ENCODE measurements at places on chromosomes 13 and 19. TPM values are rescaled to one million over a fixed set of nuclear protein-coding genes. Genes with fewer than 3 reads are reported as not detected.

GRCh38 chr19:16213076-16213475 is 15.4 kb downstream of the AP1M1 start:
- DNase-seq, result no peak

The IL17D gene
- total RNA-seq, result 0.76 TPM

DNA sequence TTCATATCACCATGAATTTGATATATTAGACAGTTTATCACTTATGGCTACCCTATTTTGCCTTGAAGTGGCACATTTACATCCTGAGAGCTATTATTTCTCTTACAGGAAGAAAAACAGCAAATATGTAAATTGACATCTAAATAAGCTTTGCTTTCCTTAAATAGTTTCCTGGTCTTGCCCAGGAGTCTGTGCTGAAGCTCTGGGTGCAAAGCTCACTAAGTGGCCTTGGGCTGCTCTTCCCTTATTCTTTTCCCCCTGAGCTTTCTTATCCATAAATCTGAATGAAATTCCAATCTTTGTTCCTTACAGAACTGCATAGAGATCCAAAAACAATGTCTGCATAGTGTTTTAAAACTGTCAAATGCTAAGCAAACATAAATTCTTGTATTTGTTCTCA is 56.3 kb downstream of the TNFSF13B start:
- DNase-seq, result no peak

The KCNN1 gene
- total RNA-seq, result 0.36 TPM

- no peak for DNase-seq
Observed at GRCh38 chr19:32358321-32358720, 12.9 kb downstream of the ZNF507 start.

DNA sequence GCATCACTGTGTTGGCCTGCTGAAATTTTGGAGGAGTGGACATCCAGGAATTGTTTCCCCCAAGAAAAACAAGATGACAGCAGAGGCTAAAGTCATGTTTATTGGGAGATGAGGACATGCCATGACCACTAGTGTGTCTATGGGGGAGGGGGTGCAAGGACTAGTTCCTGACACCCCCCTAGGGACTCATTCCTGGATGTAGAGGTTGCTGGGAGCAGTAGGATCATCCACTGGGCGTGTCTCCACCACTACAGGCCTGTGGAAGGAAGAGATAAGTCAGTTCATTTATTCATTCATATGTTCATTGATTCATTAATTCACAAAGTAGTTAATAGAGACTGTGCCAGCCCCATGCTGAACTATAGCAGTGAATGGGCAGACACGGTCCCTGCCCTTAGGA is 30.2 kb downstream of the MAP4K1 start:
- DNase-seq, result no peak

The ZNF331 gene
- 27.0 TPM for total RNA-seq

The INSL3 gene
- not detected for total RNA-seq

- DNase-seq, result no peak
Observed at GRCh38 chr13:101817898-101818297, 365.4 kb downstream of the ITGBL1 start.

The CDX2 gene
- total RNA-seq, result not detected

GRCh38 chr13:76440568-76440967 is 445.6 kb downstream of the KCTD12 start:
- DNase-seq, result no peak

The FCGBP gene
- total RNA-seq, result 286 TPM

The FBXO17 gene
- total RNA-seq, result 13.2 TPM

The GPR12 gene
- 5.0 TPM for total RNA-seq

The MRPS31 gene
- 11.0 TPM for total RNA-seq

The RAB3A gene
- 1.8 TPM for total RNA-seq

DNA sequence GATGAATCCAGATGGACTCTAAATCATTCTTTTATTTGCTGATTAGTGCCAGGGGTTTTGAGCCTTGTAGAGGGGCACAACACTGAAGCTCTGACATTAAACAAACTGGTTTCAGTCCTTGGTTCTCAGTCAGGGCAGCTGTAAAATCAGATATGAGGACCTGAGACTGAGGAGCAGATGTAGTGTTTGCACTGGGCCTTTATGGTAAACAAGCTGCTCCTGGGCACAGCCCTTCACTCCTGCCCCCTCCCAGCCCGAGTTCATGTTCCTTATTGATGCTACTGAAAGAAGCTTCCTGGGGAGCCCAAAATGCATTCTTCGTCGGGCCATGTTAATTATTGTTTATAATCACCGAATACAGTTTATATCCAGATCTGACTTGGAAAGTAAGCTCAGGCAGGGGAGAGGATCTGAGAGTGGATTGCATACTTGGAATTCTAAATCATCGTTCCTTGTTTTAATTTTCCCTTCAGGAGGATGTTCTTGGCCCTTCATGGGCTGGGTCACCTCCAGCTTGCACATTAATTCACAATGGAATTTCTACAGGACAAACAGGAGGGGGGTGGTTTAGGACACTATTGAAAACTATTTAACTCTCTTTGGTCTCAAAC is 213.5 kb downstream of the FGF9 start:
- peak; percentile 54 for DNase-seq

The SIAH3 gene
- 0.08 TPM for total RNA-seq

The UHRF1 gene
- 2.4 TPM for total RNA-seq

GRCh38 chr19:7159105-7159933 is 89.8 kb downstream of the ZNF557 start:
- peak; percentile 73 for DNase-seq

The RAB11B gene
- 40.6 TPM for total RNA-seq

DNA sequence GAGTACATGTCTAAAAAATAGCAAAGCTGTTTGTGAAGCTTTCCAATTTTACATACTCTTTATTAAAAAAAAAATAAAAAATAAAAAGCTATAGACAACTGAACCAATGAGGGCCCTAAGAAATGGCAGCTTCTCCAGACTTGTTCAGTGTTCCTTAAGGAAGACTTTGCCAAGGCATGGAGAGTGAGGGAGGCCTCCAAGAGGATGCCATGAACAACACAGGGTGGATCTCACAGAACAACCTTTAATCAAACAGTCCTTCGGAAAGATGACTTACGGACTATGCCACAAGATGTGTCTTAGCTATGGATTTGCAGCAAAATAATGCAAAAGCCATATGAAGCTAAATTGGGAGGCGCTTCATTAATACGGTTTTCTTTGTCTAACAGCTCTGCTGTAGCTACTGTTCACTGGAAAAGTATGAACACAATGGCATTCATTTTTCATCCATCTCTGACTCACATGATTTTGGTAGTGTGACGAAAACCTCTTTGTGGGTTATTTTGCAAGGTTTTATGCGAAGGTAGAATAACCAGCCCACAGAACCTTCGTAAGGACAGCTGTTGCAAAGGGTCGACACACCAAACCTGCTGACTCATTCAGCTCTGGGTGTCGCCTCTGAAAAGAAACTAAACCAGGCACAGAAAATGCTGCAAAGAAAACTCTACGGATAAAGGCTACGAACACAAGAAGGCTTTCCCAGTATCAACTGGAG is 27.7 kb downstream of the EFNB2 start:
- no peak for DNase-seq

DNA sequence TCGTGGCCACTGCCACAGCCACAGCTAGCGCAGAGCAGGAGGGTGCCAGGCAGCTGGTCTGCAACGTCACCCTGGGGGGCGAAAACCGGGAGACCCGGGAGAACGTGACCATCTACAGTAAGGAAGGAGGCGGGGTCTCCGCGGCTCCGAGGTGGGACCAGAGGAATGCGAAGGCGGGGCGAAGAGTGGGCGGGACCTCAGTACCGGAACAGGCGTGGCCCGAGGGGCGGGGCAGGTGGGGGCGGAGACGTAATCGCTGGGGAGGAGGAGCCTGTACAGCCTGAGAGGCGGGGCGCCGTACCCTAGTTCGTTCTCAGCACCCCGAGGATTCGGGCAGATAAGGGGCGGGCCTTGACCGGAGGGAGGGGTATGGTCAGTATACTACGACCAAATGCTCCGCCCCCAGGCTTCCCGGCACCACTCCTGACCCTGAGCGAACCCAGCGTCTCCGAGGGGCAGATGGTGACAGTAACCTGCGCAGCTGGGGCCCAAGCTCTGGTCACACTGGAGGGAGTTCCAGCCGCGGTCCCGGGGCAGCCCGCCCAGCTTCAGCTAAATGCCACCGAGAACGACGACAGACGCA is 2.5 kb downstream of the ICAM5 start:
- peak; percentile 76 for DNase-seq

- DNase-seq, result no peak
Observed at GRCh38 chr13:21799671-21800070, 128.8 kb downstream of the FGF9 start.

The CLDND2 gene
- total RNA-seq, result not detected

Data from lower leg skin (tissue), 4 donors.